ACHN (cell line): ENCODE measurements at places on chromosomes 3 and 15.
A peak's percentile ranks its signal among the peaks of the same experiment; 100 is the strongest.

GRCh38 chr3:179463319-179463718 lies 12.0 kb upstream of the GNB4 start:
- DNase-seq = no peak

GRCh38 chr15:54519577-54519976 lies 541.3 kb downstream of the UNC13C start:
- no peak for DNase-seq

- no peak for DNase-seq
Observed at GRCh38 chr3:25915673-25916072, 125.8 kb downstream of the OXSM start.

DNA sequence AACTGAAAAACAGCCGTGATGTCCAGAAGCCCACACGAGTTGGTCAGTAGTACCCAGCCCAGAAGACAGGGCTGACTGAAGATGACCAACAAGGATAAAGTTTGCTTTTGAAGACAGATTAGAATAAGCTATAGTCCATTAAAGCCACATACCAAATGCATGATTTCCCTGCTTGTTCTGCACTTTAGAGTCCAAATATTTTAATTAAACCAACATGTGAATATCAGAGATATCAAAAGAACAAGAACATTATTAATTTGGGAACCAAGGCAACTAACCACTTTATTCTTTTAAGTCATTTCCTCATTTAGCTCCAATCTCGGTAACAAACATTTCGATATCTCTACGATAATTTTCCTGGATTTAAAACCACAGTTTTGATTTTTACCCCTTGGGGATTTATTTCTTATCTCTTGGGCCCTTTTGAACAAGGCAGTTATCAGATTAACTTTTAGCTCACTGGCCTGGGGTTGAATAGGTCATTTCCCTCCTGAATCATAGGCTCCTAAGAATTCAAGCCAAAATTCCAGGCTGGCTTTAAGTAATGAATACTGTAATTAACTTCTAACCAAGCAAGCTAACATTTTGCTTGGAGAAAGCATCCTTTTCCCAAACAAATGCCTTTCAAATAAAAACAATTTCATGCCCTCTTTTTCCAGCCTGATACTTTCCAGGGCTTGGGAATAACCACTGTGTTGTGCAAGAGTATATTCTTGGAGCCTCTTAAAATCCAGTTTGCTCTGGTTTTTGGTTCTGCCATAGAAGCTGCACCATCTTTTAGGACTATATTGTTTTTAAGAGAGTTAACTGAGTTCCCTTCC lies 102.9 kb upstream of the NR2E3 start:
- DNase-seq = no peak

DNA sequence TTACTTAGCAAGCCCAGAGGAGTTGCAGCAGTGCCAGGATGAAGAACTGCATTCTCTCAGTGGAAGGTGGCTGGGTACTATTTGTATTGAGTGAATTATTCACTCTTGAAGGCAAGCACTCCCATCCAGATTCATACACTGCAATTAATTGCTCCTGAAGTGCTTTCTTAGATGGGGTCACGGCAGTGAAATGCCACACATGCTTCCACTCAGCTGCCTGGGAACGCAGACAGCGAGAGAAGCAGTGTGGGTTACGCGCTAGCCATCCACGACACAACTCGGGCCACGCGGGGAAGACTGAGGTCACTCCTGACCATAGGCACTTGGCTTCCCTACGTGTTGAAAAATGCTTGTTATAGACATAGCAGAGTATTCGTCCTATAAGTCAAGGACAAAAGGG lies 30.8 kb upstream of the LMCD1 start:
- no peak for DNase-seq

GRCh38 chr3:183285828-183286457 lies 32.9 kb downstream of the B3GNT5 start:
- peak; percentile 95 for DNase-seq

- DNase-seq = no peak
Observed at GRCh38 chr15:33600212-33600611, 289.4 kb downstream of the RYR3 start.

DNA sequence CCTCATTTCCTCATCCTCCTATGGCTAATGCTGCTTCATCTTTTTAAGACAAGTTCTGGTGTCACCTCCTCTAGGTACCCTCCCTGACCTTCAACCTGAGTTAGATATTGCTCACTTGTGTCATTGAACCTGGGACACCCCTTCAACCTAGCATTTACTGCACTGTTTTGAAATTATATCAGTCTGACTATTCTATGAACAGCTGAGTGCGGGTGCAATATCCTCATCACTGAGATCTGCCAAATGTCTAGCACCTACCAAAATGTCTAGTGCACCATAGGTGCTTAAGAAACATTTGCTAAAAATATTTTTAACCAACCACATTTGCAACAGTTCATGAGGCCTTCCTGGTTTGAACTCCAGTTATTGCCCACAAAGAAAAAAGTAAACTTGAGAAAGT lies 34.5 kb downstream of the RETNLB start:
- DNase-seq = no peak

- no peak for DNase-seq
Observed at GRCh38 chr3:54042259-54042823, 80.0 kb upstream of the CACNA2D3 start.

DNA sequence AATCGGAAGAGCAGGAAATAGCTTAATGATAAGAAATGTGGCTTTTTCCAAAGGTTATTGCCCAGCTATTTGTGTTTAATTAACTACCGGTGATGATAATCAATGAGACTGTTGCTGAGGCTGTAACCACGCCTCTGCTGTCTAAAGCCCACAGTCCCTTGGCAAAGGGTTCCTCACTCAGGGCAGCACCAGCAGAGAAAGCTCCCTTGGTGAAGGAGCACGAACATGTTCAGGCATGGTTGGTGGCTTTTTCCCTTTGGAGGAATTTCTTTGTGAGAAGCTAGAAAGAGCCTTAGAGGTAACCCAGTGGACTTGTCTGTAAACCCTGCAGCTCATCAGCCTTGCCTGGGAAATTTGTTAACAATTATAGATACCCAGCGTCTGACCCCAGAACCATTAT lies 7.5 kb upstream of the ST6GAL1 start:
- DNase-seq = no peak

GRCh38 chr3:63304421-63304820 lies 26.3 kb downstream of the SYNPR start:
- no peak for DNase-seq

GRCh38 chr3:14299767-14300166 lies 102.6 kb upstream of the SLC6A6 start:
- no peak for DNase-seq

- DNase-seq = no peak
Observed at GRCh38 chr15:67652586-67652985, 110.1 kb downstream of the MAP2K5 start.

DNA sequence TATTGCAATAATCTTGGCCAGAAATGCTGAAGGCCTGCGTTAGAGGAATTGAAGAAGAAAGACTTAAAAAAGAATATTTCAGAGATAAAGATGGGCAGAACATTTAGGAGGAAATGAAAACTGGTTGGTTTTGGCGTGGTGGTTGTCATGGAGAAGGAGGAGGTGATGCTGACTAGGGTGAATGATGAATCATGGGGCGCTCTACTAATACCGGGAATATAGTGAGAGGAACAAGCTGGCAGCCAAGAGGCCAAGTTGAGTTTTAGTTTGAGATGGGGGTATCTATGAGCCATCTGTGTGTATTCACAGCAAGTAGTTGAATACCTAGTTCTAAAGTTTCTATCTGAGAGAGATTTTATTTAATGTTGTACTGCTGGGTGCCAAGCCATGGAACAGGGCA lies 6.8 kb upstream of the GAP43 start:
- DNase-seq = no peak

GRCh38 chr3:11632966-11633365 lies 10.7 kb downstream of the VGLL4 start:
- no peak for DNase-seq

DNA sequence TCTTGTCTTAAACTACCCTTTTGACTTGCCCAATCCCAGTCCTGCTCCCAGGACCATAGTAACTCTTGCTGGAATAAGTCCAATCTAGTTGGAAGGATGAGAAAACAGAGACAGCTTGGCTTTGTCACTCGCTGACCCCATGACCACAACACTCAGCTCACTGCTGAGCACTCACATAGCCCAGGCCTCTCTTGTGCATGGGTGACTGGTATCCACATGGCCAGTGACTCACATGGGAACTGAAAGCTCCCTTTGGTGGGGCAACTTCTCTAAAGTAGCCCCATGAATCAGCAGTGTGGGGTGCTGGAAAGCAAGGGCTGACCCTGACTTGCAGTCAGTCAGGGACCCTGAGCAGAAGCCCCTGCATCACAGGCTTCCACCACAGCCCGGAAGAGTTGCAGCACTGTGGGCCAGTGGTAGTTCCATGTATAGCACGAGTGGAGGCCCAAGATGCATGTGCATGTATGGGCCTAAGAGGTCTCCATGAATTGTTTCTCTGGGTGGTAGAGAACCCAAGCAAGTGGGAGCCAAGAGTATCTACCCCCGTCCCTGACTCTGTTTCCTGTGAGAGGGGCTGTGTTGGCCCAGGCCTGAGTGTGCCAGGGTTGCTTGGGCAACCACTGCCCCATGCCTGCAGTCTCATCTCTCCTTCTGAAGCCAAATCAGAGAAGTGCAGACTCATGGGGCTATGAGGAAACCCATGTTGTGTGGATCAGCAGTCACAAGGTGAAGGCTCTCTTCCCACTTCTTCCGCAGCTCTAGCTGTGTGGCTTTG lies 62.1 kb upstream of the XCR1 start:
- DNase-seq = peak; percentile 68

DNA sequence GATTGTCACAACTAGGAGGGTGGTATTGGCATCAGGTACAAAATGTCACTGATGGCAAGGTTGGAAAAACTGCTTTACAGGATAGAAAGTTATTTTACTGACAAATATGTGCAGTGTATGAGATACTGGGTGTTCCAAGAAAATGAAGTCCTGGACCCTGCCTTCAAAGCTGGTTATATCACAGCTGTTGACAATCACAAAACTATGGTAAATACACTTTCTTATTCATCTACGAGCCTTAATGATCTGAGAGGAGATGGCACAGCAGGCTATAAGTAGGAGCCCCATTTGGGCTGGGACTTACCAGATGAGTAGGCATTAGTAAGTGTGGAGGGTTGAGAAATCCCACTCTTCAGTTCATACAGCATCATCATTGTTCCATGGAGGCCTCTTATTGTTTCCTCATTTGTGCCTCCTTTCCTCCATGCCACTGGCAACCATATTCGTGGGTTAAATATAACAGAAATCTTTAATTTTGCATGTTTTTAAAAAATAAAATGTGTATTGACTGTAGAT lies 66.9 kb downstream of the CMTM8 start:
- no peak for DNase-seq

GRCh38 chr3:112390783-112391641 lies 58.1 kb downstream of the CD200 start:
- peak; percentile 48 for DNase-seq

DNA sequence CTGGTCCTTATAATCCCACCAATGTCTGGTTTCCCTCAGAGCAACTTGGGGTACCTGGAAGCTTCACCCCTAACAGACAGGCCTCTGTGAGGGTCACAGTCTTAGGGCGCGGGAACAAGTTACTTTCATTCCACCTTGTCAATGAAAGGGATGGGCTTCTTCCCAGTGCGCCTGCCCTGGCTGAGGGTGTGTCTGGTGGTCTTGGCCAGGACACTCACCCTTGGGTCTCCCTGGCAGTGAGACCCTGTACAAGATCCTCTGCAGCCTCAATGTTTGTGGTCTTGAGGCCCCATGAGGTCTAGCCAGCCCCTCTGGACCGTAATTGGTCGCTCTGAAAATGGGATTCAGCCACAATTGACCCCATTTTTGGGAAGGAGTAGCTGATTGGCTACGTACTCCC lies 40.2 kb downstream of the SMAD6 start:
- no peak for DNase-seq

GRCh38 chr3:23810343-23811184 lies 4.8 kb downstream of the UBE2E1 start:
- DNase-seq = peak; percentile 54

DNA sequence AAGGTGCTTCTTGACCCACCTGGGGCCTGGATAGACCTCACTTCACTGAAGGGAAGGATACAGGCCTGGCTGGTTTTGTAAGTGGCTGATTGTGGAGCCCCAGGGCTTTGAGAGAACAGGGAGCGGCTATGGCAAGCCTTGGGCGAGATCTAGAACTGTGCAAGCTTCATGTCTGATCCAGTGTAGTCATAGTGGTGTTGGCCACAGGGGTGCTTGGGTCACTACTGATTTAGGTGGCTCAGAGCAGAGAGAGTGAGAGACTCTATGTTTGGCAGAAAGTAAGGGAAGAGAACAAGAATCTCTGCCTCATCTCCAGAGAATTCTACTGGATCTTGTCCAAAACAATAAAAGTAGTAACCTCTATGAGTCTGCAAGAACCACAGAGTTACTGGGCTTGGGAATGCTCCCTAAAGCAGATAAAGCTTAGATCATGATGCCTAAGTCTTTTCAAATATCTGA lies 394.2 kb upstream of the EPHA3 start:
- no peak for DNase-seq

DNA sequence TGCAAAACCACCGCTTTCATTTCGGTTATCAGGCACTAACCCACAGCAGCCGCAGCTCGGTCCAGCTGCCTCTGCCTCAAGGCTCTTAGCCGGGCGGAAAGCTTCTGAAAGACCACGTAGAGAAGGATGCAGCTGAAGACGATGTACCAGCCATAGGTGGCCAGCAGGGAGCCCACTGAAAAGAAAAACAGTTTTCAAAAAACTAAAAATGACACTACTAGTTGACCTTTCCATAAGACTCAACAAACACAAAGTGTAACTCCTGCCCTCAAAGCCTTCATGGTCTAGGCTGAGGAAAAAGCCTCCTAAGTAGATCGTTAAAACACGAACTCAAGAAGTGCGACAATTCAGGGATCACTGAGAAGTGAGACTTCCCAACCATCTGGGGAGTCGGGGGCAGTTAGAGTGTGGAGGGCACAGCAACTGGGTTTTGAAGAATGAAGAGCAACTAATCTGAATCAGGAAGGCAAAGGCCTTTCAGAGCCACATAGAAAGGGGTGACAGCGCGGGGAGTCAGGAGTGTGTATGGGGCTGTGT lies 716 bp downstream of the SELENOS start:
- peak; percentile 42 for DNase-seq

- no peak for DNase-seq
Observed at GRCh38 chr3:53845881-53846133, 412 bp downstream of the CHDH start.

DNA sequence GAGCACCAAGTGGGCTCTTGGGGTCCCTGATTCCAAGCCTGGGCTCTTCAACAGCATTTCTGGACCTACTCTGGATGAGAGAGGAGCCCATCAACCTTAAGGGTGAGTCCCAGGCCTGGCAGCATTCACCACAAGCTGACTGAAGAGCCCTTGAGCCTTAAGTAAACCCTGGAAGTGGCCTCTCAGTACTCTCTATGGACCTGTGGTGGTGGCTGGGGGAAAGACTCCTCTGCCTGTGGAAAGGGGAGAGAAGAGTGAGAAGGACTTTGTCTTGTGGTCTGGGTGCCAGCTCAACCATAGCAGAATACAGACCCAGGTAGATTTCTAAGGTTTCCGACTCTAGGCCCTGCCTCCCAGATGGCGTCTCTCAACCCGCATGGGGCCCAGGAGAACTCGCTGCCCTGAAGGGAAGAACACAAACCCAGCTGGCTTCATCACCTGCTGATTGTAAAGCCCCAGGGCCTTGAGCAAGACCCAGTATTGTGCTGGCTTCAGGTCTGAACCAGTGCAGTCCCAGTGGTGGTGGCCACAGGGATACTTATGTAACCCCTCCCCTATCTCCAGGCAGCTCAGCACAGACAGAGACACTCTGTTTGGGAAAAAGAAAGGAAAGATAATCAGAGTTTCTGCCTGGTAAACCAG lies 71.4 kb downstream of the TFDP2 start:
- no peak for DNase-seq

GRCh38 chr3:72924055-72924454 lies 36.2 kb downstream of the GXYLT2 start:
- peak; percentile 11 for DNase-seq

- no peak for DNase-seq
Observed at GRCh38 chr3:15255215-15255614, 49.2 kb downstream of the CAPN7 start.
